Pulmonary artery endothelial cell (primary cell): ENCODE measurements at places on chromosomes 12 and 14. TPM values are rescaled to one million over a fixed set of nuclear protein-coding genes. Genes with fewer than 3 reads are reported as not detected.

DNA sequence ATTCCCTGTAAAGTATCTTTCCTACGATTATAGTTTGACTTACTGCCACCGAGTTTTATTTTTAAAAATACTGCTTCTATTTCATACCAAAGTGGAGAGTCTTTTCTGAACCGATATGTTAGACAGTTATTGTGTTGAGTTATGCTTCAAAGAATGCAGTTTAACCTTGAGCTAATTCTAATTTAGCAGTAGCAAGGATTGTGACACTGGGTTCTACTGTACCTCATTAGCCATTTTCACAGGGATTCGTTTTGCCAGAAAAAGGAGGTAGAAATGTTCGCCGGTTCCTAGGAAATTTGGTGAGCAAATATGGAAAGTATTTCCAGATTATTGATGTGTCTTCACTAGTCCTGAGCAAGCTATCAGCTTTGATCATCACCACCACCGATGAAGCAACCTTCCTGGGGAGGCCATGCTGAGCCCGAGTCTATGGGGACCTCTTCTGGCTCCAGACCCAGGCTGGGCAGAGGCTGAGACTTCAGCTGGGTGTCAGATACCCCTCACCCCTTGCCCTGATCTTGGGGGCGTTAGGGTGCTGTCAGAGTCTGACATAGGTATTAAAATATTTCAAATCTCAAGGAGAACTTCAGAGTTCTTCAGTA lies 13.6 kb downstream of the GLRX5 start:
- no peak for DNase-seq

DNA sequence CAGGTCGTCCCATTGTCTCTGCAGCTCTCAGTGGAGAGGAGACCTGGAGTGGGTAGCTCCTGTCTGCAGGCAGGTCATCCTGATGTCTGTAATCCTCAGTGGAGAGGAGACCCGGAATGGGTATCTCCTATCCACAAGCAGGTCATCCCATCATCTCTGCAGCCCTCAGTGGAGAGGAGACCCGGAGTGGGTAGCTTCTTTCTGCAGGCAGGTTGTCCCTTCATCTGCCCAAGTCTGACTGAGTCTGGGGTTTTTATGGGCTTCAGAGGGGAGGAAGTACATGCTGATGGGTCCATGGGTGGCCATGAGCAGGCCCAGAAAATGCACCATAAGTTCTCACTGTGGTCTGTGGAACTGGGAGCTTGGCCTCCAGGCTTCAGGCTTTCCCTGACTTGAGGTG lies 28.9 kb upstream of the PAPLN start:
- no peak for DNase-seq

GRCh38 chr14:98598576-98598975 lies 673.4 kb downstream of the BCL11B start:
- DNase-seq = no peak

DNA sequence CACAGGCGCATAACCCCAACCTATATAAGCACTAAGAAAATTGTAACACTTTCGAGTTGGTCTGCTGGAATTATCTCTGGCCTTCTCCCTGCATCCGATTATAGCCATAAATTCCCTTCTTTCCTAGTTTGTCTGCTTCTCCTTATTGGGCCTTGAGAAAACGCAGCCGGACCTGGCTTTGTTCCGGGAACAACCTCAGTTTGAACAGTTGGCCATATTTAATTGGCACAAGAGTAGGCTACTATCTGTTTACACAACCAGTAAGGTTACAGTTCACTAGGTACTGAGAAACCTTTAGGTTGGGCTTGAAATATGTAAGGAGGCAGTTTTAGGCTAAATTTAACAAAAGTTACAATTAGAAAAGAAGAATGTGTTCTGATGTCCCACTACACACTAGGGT lies 176.1 kb downstream of the IPO8 start:
- no peak for DNase-seq

DNA sequence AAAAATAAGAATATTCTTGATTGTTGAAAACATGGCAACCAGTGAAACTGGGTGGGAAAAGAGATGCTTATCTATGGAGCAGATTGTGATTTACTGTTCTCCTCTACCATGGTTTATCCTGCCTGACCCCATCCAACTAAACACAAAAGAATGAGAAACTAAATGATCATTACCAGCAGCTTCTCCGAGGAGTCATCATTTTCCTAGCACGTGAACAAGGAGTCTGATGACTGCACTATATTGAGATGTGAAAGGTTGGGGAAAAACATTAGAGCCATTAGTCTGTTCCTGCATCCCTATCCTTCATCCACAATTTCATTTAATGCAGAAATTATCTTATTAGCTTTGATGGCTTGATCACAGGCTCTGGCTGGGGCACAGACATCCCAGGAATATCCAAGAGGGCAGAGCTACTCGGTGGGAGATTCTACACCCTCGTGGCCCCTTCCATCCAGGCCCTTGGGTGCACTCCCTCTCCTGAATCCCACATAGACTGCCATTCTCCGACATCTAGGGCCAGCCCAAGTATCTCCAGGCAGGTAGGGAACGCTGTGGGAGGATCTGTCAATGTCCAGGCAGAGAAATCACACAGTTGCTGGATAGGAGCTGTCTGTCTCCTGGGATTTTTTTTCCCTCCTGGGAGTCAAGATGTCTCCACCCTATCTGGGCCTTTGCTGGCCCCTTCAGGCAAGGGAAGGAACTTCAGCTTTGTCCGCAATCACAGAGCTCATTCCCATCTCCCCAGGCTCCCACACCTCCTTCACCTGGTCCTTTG lies 43.3 kb upstream of the DHRS4 start:
- DNase-seq = peak; percentile 2

GRCh38 chr12:41709012-41709411 lies 435.7 kb downstream of the GXYLT1 start:
- no peak for DNase-seq

DNA sequence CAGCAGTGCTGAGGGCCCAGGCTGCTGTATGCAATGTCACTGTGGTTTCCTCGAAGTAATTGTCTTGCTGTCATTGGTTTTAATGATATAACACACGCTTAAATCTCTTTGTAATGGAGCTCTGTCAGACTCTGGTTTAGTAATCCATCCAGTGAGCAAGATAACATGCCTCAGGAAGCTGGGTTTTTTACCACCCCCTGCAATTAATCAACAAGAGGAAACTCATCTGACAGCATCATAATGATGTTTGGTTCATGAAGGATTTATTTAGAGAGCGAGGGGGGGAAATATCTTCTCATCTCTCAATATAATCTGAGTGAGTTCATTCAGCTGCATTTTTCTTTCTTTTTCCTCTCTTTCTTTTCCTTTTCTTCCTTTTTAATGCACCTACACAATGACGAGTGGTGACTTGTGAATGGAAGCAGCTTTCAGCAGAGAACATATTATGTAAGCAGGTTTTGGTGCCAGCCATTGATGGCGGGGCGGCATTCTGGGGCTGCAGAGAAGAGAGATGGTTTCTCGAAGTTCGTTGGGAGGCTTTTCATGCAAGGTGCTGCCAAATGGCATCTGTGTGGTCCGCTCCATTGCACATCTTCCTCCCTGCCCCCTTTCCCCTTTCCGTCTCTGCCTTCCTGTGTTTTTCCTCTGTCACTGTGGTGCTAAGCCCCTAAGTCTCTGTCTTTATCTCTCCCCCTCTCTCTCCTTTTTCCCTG lies 6.7 kb downstream of the RPH3A start:
- no peak for DNase-seq

The PPP1R1A gene
- not detected in 2 replicates for total RNA-seq

DNA sequence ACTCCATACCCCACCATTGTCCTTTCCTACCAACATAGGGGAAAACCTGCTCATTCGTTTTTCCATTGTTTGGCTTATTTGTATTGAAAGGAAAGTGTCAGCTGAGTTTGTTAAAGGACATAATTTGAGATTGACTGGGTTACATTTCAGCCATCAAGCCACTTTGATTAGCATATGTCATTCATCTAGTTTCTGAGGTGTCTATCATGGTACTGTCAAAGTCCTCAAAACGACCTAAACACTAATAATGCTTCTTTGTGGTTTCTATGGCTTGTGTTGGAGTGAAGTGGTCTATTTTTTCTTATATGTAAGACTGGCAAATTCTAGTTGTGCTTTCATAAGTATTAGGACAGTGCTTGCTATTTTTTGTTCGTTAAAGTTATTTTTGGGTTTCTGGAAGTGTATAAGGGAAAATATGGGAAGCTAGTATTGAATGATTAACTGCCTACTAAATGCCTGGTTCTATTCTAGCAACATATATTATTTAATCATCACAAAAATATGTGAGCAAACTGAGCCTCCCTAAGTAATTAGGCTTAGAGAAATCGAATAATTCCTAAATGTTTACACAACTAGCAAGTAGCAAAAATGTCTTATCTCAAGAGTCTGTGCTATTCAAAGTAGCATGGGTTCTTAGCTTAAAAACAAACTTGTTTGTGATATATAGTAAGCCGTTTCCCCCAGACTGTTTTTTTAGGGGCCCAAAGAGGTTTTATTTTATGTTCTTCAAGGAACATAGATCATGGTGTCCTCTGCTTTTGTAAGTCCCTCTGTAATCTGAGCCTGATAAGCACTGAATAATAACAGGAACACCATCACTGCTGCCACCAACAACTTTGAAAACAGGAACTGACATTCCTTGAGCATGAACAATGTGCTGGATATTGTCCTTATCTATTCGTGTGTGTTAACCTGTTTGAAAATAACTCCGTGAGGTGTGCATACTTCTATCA lies 67.1 kb downstream of the DERA start:
- peak; percentile 79 for DNase-seq

DNA sequence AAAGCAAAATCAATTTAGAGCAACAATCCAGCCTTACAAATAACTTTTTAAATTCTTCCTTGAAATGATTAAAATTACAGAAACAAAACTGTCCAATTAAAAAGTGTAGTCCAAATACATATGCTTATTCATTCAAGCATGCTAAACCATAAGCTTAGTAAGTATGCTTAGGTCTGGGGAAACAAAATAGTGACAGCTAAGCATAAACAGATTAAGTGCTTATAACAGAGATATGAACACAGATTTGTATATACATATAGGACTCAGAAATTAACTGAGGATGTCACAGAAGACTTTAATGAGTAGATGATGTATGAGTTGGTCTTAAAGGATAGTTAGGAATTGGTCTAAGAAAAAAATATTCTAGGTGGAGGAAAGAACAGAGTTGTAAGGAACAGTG lies 41.8 kb downstream of the SCAF11 start:
- no peak for DNase-seq

DNA sequence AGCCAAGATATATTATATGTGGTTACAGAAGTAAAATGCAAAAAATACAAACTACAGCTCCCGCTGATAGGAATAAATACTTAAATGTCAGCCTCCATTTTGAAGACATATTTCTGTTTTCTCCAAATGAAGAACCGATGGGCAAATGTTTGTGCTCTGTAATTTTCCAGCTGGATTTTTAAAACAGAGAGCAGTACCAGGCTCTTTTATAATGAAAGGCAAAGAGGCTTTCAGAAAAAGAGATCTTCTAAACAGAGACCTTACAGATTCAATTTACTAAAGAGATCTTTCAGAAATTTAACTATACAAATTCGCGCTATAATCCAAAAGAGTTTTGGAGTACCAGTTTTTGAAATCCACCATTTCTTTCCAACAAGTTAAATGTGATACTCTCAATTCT lies 19.9 kb downstream of the MAP4K5 start:
- DNase-seq = no peak

The REP15 gene
- 1.3 and 3.0 TPM in 2 replicates for total RNA-seq

The JAG2 gene
- 46.9 and 49.9 TPM in 2 replicates for total RNA-seq

The RNASE1 gene
- total RNA-seq = 75.5 and 99.7 TPM in 2 replicates

DNA sequence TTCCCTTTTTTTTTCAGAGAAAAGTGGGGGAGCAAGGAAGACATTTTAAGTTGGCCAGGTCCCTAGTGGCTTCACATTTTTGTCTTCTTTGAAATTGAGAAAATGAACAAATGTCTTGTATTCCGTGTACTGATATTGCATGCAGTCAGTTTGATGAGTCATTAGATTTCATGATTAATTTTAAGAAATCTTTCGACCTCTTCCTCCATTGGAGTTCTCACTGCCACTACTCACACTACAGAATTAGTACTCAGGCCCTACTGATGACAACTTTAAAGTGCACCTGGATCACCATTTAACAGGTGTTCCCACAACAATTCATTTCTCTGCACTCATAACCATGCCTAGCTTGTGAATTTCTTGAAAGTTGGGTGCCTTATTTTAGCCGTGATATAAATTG lies 50.5 kb downstream of the SAMD4A start:
- no peak for DNase-seq

- DNase-seq = peak; percentile 17
Measured at GRCh38 chr14:71574976-71575375, 357.3 kb upstream of the RGS6 start.

The ACTN1 gene
- 329 and 340 TPM in 2 replicates for total RNA-seq

The TAS2R50 gene
- 1.1 and 1.6 TPM in 2 replicates for total RNA-seq

DNA sequence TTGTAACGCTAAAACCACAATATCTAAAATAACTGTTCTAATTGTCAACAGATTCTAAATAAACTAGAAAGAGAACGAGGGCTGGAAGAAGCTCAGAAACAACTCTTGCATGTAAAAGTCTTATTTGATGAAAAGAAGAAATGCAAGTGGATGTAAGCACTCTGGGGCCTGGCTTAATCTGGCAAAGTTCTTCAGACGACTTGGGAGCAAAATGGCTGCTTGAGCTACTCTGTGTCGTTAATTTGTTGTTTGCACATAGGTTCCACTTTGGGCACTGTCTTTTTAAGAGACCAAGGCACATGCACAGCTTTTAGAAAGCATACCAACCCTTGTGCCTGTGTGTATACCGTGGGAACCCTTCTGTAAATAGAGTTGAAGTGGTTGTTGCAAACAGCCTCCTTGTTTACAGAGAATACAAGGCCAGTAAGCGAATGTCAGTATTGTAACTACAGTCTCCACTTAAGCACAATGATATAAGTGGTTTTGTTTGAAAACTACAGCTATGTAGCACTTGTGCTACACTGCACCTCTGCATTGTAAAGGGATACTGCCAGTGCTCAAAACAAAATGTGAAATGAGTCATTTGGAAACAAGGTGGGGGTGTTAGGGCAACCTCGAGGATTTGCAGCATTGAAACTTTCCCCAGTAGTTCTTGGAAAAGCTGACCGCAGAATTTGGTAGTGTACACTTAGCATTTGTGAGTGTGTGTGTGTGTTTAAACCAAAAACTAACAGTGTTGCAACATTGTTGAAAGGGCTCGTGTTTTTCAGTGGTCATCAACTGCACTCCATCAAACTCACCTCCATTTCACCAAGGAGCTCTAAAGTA lies 154.3 kb downstream of the CEP83 start:
- no peak for DNase-seq

DNA sequence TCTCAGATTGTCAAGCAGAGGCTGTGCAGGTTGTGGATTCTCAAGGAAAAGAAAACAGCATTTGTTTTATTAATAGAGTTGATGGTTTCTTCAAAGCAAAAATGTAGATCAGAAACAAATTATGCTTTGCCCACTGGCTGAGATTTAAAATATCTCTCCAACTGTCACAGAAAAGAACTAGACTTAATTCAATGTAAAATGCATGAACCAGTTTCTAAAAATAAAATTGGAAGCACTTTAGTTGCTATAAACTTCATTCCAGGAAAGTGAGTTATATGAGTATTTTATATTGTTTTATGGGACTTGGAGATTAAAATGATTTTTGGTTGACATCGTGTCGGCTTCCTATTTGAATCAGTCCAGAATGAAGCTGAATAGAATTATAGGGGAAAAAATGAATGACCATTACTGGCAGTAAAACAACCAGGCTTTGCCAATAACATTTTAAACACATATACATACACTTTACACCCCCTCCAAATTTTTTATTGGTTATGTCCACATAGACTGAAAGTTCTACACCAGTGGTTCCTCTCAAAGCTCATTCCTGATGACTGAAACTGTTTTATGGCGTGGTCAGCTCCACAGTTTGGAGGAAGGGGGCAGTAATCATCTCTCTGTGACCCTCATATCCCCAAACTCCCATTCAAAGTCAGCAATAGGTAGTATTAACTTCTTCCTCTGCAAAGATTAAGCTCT lies 55.5 kb upstream of the DAAM1 start:
- DNase-seq = no peak
